ENCODE measurements at places on chromosomes 5 and 9. TPM values are rescaled to one million over a fixed set of nuclear protein-coding genes. Genes with fewer than 3 reads are reported as not detected.

Gene BICD2
- 39.7 TPM for total RNA-seq

Gene BBLN
- 37.4 TPM for total RNA-seq

Gene PCDHGA6
- 7.4 TPM for total RNA-seq

Gene PCDHA7
- 0.18 TPM for total RNA-seq

Gene PFN3
- total RNA-seq = not detected

Gene FAM153A
- total RNA-seq = not detected

Gene TMEFF1
- total RNA-seq = 0.49 TPM

Gene CATSPER3
- 0.09 TPM for total RNA-seq

Gene GZMA
- total RNA-seq = not detected

Gene SLC1A1
- 41.7 TPM for total RNA-seq

Gene DDX41
- total RNA-seq = 58.5 TPM

Gene SLCO4C1
- 0.09 TPM for total RNA-seq

Gene CDKN2A
- total RNA-seq = 21.8 TPM

Gene PCDHGC4
- 2.5 TPM for total RNA-seq

Gene TYRP1
- 1.1 TPM for total RNA-seq

Gene IL3
- total RNA-seq = not detected

Gene CLTB
- 49.3 TPM for total RNA-seq

Gene ARRDC3
- 35.2 TPM for total RNA-seq

Gene PCDHGA12
- 39.7 TPM for total RNA-seq

Gene RNF183
- total RNA-seq = not detected

Gene NFIB
- 111 TPM for total RNA-seq

Gene CENPP
- total RNA-seq = 19.7 TPM

Gene NIPAL4
- total RNA-seq = not detected

Gene NEUROG1
- total RNA-seq = not detected

Gene GBGT1
- 0.98 TPM for total RNA-seq

Gene LIX1
- total RNA-seq = not detected

Gene LCN2
- not detected for total RNA-seq

Gene HTR4
- not detected for total RNA-seq

Gene PCDHB11
- 0.08 TPM for total RNA-seq

Gene IL31RA
- total RNA-seq = 0.72 TPM

Gene DENND4C
- total RNA-seq = 147 TPM

Gene SUSD3
- 0.09 TPM for total RNA-seq

Gene OR13D1
- not detected for total RNA-seq

Gene SPATA31D4
- not detected for total RNA-seq

Gene MYO10
- 37.1 TPM for total RNA-seq

Gene LMBRD2
- total RNA-seq = 22.1 TPM

Measured in fibroblast of the aortic adventitia (primary cell).